ENCODE measurements at places on chromosomes 7 and 10.

GRCh38 chr7:33517191-33517590 lies 387.8 kb downstream of the BBS9 start:
- no peak for DNase-seq

DNA sequence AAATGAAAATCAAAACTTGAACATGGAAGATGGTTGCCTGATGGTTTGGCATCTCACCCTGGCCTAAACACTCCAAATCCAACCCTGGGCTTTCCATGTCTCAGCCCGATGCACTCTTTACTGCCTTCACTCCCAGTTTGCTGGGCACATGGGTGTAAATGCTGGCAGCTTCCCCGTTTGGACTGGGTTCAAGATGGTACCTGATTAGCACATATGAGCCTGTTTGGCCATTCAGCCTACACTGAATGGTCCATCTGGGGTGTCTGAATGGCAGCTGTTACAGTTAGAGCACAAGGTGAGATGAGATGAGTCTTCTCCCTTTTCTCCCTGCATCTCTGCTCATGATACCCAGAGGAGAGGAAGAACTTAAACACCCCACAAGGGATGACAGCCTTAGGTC lies 37.1 kb downstream of the ATXN7L1 start:
- no peak for DNase-seq

DNA sequence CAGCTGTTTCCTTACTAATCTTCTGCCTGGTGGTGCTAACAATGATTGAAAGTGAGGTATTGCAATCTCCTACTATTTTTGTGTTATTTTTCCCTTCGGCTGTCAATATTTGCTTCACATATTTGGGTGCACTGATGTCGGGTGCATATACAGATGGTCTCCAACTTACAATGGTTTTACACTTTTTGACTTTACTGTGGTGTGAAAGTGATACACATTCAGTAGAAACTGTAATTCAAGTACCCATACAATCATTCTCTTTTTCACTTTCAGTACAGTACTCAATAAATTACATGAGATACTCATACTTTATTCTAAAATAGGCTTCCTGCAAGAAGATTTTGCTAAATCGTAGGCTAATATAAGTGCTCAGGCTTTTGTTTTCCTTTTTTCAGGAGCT lies 73.2 kb downstream of the RNF216 start:
- DNase-seq: no peak

DNA sequence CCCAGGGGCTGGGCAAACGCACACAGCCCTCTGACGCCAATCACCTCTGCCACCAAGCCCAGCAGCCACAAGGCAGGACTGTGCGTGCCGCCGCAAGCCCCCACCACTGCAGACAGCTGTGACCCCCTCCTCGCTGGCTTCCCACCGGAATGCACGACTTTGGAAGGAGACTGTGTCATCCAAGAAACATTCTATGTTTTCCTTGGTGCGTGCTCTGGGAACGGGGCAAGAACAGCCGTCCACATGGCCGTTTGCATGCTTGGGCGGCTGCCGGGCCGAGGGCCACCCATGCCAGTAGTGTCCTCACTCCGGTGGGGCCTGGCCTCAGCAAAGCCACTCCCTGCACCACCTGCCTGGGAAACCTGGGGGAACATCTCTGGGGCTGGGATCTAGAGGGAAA lies 17.6 kb upstream of the ELN start:
- no peak for DNase-seq

DNA sequence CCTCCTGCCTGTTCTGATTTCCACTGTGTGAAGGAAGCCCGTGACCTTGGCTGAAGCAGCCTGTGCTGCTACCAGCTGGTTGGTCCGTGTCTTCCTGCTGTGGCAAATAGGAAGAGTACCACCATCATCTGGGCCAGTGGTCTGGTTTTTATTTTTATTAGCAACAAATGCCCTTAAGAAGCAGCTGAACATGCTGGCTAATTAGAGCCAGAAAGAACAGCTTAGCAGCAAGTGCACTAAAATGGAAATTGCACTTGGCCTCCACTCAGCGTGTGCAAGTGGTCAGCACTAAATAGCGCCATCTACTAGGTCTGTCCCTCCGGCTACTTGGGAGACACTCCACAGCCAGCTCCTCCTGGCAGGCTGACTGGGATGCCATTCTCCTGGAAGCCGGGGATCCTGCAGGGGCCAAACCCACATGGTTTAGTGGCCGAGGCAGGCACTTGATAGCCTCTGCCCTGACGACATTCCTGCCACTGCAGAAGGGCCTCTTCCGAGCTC lies 690.3 kb upstream of the FOXK1 start:
- DNase-seq: no peak

GRCh38 chr7:56063500-56063881 lies 595 bp upstream of the SUMF2 start:
- no peak for DNase-seq

DNA sequence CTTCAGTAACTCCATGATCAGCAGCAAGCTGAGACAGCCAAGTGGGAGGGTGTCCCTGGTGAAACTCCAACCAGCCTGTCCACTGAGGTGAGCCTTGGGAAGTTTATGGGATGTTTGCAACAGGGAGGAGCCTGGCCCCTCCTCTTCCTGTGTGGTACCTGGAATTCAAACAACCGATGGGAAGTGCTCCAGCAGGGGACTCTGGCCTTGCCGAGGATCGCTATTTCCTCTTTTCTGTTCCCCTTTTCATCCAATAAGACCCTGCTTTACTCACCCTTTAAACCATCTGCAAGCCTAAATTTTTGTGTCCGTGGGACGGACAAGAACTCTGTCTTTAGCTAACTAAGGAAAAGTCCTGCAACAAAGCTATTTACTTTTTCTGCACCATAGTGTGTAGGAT lies 491.1 kb upstream of the ZMIZ1 start:
- DNase-seq: no peak

DNA sequence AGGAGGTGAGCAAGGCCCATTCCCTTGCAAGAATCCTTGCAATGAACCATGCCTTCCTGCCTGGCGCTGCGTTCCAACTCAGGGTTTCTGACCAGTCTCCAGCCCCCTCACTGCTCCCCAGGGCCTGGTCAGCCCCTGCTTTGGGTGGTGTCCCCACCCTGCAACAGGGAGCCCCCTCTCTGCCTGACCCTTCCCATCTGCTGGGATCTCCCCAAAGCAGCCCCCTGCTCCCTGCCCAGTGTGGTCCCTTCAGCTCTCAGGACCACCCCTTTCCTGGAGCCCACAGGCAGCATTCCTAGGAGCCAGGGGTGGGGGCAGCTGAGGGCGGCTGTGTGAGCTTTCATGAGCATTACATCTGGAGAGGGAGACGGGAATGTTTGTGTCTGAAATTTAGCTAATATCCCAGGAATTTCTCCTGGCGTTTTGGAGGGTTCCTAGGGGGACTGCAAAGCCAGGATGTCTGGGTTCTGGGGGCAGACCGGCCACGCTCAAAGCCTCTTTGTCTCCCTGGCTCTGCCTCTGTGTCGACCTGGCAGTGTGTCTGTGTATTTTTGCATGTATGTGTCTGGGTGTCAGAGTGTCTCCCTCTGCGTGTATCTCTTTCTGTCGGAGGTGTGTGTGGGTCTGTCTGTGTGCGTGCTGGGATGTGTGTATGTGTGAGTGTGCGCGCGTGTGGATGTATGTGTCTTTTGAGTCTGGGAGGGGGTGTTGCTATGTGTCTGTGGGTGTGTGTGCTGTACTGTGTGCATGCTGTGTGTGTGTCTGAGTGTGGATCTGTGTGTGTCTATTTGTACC lies 300.5 kb upstream of the ZMIZ1 start:
- no peak for DNase-seq

DNA sequence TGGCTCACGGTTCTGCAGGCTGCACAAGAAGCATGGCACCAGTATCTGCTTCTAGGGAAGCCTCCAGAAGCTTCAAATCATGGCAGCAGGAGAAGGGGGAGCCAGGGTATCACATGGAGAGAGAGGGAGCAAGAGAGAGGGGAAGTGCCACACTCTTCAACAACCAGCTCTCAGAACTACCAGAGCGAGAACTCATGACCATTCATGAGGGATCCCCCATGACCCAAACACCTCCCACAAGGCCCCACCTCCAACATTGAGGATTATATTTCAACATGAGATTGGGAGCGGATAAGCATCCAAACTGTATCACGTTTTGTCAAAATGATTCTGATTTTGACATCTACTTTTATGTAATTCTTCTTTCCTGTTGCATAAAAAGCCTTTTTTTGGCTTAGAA lies 38.5 kb downstream of the CREM start:
- no peak for DNase-seq

Measured in NCI-H187 treated with DMSO at 0.1 percent for 48 hours (cell line).